ENCODE measurements at places on chromosomes 13 and 19. TPM values are rescaled to one million over a fixed set of nuclear protein-coding genes. Genes with fewer than 3 reads are reported as not detected.

WTIP gene
- 50.5 TPM for total RNA-seq

PSENEN gene
- 46.8 TPM for total RNA-seq

NANOS3 gene
- total RNA-seq: 0.68 TPM

PLD3 gene
- 417 TPM for total RNA-seq

CNFN gene
- not detected for total RNA-seq

CYSLTR2 gene
- total RNA-seq: 0.13 TPM

LIM2 gene
- total RNA-seq: not detected

PSG5 gene
- 0.34 TPM for total RNA-seq

EHD2 gene
- total RNA-seq: 32.5 TPM

ZNF468 gene
- total RNA-seq: 42.5 TPM

ZNF709 gene
- 2.0 TPM for total RNA-seq

FPR3 gene
- total RNA-seq: not detected

IQCN gene
- total RNA-seq: 0.13 TPM

FOXA3 gene
- 0.14 TPM for total RNA-seq

GAPDHS gene
- total RNA-seq: not detected

Data from kidney epithelial cell (primary cell).